ENCODE measurements at places on chromosomes 13 and 19.
A peak's percentile ranks its signal among the peaks of the same experiment; 100 is the strongest.

DNA sequence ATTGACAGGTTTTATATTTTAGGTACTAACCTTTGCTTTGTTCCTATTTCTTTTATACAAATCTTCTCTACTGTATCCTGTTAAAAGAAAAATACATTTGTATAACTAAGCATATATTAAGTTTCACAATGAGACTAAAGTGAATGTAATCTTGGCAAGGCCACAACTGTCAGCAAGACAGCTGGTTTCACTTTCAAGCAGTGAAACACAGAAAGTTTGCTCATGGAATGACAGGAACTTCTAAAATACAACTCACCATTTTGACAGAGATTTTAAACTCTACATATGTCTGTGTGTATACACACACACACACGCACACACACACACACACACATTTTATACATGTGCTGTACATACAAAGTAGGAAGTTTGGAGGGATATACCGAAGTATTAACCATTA is 53.3 kb downstream of the PARP4 start:
- DNase-seq: peak; percentile 62

GRCh38 chr19:54230031-54230430 is 7.2 kb upstream of the LILRB3 start:
- no peak for DNase-seq

- DNase-seq: no peak
Observed at GRCh38 chr13:43965459-43965845, 85.7 kb downstream of the LACC1 start.

GRCh38 chr19:48290771-48291488 is 21.0 kb downstream of the ZNF114 start:
- DNase-seq: peak; percentile 68

GRCh38 chr19:33458807-33459206 is 62.8 kb downstream of the PEPD start:
- no peak for DNase-seq
